Activated T-helper 1 cell treated with anti-CD3 and anti-CD28 coated beads, Interleukin-2, amount 50 U/mL, for 16 hours (primary cell): ENCODE measurements at places on chromosomes 4 and X.

DNA sequence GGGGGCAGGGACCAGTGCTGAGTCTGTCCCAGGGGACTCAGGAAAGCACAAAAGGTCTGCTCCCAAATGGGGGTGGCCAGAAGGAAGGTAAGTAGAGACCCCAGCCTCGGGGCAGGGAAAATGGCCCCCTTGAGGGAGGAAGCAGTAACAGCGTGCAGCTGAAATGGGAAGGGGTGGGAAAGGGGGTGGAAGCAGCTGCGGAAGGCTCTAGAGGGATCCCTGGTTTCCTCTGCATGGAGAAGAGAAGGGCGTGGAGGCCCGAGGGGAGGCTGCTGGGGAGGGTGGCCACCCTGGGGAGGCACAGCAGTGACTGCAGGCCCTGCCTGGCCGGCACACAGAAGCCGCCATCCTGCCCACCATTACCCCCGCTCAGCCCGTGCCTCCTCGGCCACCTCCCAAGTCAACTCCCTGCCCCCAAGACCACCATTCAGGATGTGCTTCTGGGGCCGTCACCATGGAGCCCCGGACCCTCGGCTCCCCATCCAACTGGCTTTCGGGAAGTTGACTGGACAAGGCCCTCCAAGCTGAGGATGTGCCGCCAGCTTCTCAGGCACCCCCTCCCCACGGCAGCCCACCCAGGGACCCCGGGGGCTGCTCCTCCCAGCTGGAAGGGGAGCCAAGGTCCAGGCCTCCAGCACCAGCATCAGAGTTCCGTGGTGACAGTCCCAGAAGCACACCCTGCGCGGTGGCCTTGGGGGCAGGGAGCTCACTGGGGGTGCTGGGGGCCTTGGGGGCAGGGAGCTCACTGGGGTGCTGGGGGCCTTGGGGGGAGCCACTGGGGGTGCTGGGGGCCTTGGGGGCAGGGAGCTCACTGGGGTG is 23.6 kb downstream of the CFAP99 start:
- no peak for DNase-seq

- no peak for DNase-seq
Observed at GRCh38 chrX:46559062-46559461, 13.8 kb upstream of the ZNF674 start.

- DNase-seq, result no peak
Observed at GRCh38 chr4:137609718-137610430, 77.6 kb upstream of the PCDH18 start.

DNA sequence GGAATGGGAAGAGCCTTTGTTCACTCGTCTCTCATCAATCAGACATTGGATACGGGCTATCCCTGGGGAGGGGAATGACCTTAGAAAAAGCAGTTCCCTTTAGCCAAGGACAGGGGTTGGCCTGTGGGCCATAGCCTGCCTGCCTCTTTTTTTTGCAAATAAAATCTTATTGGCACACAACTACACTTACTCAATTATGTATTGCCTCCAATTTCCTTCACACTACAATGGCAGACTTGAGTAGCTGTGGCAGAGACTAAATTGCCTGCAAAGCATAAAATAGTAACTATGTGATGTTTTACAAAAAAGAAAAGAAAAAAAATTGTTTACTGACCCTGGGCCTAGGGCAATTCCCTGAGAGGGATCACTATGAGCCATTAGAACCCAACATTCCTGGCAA is 23.4 kb downstream of the PPP1R2C start:
- DNase-seq, result no peak

DNA sequence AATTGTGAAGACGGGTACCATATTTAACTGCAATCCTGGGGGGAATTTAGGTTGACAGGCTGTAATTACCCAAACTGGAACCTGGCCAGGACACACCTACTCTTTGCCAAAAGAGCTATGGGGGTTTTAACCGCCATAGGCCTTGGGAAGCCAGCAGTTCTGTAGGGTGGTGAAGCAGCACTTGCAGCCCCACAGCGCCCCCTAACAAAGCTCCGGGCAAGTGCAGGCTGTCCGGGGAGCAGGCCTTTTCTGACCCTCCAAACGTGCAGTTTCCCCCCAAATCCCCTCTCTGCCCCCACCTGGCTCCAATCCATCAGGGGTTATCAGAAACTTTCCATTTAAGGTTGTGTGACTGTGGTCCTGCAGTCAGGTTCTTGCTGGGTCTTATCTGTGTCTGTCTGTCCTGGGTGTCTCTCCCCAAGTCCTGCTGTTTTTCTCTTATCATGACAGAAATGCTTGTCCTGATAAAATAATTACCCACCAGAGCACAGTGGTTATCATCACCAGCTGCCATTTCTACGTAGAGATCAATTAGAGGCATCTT is 350.9 kb downstream of the MID1IP1 start:
- no peak for DNase-seq

DNA sequence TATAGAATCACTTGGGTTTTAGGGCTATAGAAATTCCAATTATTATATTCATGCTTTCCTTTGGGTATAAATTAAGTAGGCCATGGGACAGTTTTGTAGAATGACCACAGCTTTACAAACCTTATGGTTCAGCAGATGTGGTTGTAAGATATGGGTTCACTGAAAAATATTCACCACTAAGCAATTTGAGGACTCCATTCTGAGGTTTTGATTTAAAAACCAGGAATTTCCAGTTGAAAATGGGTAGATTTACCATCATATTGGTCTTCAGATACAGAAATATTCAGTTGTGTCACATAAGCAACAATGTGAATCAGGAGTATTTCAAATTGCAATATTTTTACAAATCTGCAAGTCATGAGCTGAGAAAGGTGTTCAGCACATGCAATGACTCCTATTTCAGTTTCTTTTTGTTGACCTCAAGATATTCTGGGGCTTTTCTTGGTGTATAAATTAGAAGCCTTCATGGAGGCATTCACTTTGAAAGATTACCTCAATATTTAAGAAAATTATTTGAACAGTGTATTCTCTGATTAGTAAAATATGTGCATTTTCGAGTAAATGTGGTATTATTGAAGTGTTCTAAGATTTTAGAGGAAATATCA is 218.4 kb upstream of the HCCS start:
- no peak for DNase-seq

- DNase-seq, result no peak
Observed at GRCh38 chrX:45788941-45789348, 588.3 kb upstream of the DIPK2B start.

- DNase-seq, result no peak
Observed at GRCh38 chr4:44098973-44099372, 349.6 kb downstream of the KCTD8 start.

DNA sequence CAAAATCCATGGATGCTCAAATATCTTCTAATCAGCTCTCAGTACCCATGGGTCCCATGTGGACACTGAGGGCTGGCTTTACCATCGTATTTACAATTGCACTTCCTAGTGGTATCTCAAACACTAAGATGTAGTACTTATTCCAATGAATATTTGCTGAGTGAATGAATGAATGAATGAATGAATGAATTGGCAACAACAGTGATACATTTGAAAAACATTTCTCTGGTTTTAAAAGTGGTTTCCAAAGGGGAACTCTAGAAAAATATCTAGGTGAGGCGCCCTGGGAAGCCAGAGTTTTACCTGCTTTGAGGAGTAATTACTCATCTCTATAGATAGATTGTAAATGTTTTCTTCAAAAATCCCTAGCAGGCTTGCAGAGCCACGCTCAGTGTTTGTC is 76.6 kb downstream of the CYTL1 start:
- DNase-seq, result no peak

DNA sequence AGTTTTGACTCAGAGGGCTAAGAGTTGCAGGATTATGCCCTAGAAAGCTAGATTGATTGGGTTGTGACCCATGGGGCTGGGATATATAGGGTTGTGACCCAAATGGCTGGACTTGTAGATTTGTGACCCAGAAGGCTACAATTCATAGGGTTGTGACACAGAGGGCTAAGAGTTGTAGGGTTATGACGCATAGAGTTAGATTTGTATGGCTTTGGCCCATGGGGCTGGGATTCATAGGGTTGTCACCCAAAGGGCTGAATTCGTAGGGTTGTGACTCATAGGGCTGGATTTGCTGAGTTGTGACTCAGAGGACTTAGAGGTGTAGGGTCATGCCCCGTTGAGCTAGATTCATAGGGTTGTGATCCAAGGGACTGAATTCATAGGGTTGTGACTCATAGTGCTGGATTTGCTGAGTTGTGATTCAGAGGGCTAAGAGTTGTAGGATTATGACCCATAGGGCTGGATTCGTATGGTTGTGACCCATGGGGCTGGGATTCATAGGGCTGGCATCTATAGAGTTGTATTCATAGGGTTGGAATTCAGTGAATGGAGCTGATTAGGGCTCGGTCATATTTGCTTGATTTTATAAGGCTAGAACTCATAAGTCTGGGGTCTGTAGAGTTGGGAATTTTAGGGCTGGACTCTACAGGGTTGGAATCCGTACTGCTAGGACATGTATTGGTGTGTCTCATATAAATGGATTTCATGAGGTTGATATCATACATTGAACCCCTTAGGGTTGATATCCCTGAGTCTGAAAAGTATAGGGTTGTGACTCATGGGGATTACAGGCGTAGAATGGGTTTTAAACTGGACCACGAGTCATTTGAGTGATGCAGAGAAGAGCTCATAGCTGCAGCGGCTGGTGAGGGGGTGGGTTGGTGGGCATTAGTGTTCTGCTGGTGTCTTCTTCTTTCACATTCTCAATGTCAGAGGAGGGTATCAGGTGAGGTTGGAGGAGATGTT is 125.7 kb downstream of the CRLF2 start:
- no peak for DNase-seq

- no peak for DNase-seq
Observed at GRCh38 chr4:123339507-123340380, 56.9 kb upstream of the SPRY1 start.

GRCh38 chr4:184163813-184164212 is 53.9 kb downstream of the ENPP6 start:
- no peak for DNase-seq

- DNase-seq, result no peak
Observed at GRCh38 chrX:95718746-95719145, 965.9 kb upstream of the DIAPH2 start.

- DNase-seq, result no peak
Observed at GRCh38 chrX:46202733-46203514, 342.3 kb downstream of the ZNF674 start.

DNA sequence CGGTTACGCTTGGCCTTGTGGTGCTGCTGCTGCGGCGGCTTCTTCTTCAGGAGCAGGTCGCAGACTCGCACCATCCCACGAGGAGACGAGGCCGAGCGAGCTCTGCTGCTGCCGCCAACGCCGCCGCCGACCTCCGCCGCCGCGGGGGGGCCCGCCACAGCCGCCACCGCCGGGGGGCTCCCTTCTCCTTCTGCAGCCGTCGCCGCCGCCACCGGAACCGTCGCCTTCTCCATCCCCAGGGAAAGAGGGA is 237 bp downstream of the ANKRD17 start:
- no peak for DNase-seq

DNA sequence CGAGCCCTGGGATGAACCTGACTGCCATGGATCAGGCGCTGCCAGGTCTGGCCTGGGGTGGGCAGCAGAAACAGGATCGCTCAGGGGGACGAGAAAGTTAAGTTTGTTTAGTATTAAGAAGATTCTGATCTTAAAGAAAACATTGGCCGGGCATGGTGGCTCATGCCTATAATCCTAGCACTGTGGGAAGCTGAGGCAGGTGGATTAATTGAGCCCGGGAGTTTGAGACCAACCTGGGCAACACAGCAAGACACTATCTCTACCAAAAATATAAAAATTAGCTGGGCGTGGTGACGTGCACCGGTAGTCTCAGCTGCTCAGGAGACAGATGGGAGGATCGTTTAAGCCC is 696 bp upstream of the FLNA start:
- DNase-seq, result no peak

DNA sequence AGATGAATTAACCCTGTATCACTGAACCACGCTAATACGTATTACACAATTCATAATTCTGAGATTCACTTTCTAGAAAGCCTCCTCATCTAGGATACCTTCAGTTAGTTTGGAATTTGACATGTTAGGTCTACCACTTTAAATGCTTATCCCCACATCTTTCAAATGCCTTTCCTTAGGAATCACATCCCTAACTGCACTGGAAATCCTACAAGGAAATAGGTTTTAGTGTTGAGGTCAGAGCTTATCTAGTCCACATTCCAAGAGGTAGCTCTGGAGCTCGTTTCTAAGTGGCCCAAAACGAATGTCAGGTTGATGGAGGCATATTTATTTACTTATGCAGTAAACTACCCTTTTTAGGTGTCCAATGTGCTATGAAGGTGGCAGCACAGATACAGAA is 18.0 kb downstream of the PDHA1 start:
- DNase-seq, result no peak

DNA sequence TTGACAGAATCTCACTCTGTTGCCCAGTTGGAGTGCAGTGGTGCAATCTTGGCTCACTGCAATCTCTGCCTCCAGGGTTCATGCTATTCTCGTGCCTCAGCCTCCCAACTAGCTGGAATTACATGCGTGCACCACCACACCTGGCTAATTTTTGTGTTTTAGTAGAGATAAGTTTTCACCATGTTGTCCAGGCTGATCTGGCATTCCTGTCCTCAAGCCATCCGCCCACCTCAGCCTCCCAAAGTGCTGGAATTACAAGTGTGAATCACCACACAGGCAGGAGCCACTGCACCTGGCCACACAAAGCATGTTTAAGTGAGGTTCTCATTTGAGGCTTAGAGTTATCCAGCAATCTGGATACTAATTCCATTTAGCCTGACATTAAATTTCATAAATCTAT is 180.9 kb upstream of the GRID2 start:
- no peak for DNase-seq

DNA sequence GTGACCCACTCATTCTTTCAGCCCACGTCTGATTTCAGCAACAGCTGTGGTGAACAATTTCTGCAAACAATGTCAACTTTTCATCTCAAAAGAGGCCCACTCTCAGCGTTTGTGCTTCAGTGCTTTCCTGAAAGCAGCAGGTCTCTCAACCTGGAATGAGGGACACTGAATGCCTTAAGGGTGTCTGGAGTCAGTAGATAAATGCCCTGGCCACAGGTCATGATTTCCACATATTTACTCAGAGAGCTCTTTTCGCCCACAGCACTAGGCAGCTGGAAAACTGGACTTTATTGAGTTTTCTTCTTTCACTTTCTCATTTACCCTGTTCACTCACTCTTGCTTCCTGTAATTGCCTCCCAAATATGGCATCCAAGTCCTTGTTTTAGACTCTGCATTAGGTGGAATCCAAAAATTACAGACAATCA is 52.8 kb downstream of the NPFFR2 start:
- DNase-seq, result no peak

DNA sequence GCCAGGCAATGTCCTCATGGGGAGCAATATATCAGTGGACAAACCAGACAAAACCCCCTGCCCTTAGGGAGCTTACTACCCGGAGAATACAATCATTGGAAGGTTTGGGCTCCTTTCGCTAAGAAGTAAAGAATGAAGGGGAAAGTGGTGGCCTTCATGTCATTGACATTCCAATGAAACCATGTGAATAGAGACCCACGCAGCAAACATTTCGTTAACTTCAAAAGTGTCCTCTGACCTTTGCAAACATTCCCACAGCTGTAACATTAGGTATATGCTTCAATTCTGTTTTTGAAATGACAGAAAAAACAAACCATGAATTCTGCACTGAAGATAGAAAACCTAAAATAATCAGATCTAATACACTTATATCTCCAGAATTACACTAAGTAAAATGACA is 7.0 kb downstream of the ATP8A1 start:
- no peak for DNase-seq

GRCh38 chrX:109533631-109534030 is 3.0 kb upstream of the NXT2 start:
- no peak for DNase-seq
